ENCODE measurements at places on chromosomes 12 and 14.

- no peak for DNase-seq
Measured at GRCh38 chr12:122927756-122928403, 32.0 kb upstream of the VPS37B start.

DNA sequence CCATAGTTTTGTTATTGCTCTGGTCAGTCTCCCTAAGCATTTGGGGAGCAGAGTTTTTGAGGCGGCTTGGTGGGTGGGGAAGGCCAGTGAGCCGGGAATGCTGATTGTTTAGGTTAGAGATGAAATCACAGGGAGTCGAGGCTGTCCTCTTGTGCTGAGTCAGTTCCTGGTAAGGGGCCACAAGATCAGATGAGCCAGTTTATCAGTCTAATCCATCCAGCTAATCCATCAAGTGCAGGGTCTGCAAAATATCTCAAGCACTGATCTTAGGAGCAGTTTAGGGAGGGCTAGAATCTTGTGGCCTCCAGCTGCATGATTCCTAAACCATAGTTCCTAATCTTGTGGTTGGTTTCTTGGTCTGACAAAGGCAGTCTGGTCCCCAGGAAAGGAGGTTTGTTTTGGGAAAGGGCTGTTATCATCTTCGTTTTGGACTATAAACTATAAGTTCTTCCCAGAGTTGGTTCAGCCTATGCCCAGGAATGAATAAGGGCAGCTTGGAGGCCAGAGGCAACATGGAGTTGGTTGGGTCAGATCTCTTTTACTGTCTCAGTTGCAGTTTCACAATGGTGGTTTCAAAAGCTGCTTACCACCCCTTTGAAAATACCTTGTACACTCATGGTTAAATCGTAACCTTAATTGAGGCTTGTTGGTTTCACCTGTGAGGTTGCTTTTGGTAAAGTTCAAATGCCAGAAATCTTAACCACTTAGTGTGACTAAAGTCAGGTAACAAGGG, 33.6 kb upstream of the HIGD1C start:
- no peak for DNase-seq

DNA sequence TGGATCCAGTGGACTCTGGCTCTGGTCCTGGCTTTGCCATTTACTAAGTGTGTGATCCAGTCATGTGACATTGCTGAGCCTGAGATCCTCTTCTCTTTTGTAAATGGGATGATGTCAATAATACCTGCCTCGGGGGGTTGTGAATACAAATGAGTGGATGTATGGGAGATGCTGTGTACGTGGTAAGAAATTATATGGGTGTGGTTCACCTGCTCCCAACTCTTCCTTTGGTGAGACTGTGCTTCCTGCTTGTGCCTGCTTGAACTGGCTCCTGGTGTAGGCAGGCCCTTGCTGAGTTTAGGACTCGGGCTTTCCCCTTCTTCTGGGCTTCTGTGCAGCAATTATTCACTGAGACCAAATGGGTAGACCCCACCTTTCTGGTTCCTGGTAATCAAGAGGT, 189.5 kb upstream of the FRMD6 start:
- DNase-seq, result no peak

DNA sequence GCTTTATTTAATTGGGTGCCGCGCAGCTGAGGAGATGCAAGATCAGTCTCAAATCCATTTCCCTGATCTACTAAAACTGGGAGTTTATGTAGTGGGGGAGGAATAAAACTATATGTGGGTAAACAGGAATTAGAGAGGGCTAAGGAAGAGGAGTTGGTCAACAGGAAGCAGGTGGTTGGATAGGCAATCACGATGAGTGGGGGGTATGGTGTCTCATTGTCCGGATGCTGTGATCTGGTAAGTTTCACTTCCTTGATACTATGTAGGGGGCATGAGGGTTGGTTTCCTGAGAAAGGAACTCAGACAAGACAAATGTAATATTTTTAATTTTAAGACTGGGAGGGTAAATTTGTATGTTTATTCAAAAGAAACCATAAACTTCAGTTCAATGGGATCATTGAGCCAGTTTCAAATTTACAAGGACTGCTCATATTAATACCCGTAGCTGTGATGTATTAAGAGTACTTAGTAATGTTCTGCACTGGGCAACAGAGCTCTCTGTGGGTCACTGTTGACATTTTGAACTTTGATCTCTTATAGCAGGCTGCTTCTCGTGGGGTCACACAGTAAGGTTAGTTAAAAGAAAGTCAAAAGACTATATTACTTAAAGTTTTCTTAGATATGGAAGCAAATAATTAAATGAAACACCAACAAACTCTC, 786.2 kb upstream of the FBXO33 start:
- DNase-seq, result no peak

GRCh38 chr12:55985341-55985740, 11.5 kb downstream of the RAB5B start:
- DNase-seq, result no peak

GRCh38 chr12:91179315-91179714, 3.3 kb downstream of the DCN start:
- DNase-seq, result no peak

DNA sequence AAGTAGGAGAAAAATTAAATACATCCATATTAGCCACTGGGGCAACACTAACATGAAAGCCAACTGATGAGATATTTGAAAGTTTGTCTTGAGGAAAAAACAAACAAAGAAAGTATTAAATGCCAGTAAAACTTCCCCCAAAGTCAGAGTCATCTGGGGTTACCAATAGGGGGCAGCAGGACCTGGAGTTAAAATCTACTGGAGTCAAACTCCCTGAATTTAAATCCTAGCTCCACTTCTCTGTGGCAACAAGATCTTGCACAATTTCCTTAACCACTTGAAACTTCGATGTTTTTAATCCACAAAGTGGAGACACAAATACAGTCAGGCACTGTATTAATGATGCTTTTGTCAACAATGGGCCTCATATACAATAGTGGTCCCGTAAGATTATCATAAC, 14.4 kb downstream of the PLEKHG7 start:
- DNase-seq, result no peak
